ENCODE measurements at places on chromosomes 13 and 19. TPM values are rescaled to one million over a fixed set of nuclear protein-coding genes. Genes with fewer than 3 reads are reported as not detected.
A peak's percentile ranks its signal among the peaks of the same experiment; 100 is the strongest.

GRCh38 chr13:47893527-47893926, 107.5 kb downstream of the SUCLA2 start:
- H3K27ac ChIP-seq: peak overlapping the region; percentile 22
- H3K4me3 ChIP-seq: no peak overlapping the region
- no peaks in the 10 kb centered on the region for H3K27me3 ChIP-seq
- no peak for DNase-seq
- no peaks in the 10 kb centered on the region for H3K36me3 ChIP-seq
- peaks cover 8% of the 10 kb centered on the region for H3K4me1 ChIP-seq

GRCh38 chr19:44752816-44753625, 4.5 kb downstream of the BCL3 start:
- peak overlapping the region; percentile 88 for H3K27ac ChIP-seq
- peaks cover 40% of the 10 kb centered on the region for H3K36me3 ChIP-seq
- no peaks in the 10 kb centered on the region for H3K27me3 ChIP-seq

GRCh38 chr13:23636360-23636759, 66.1 kb downstream of the TNFRSF19 start:
- H3K4me1 ChIP-seq: no peaks in the 10 kb centered on the region
- no peak overlapping the region for H3K27ac ChIP-seq
- no peak for DNase-seq
- no peaks in the 10 kb centered on the region for H3K36me3 ChIP-seq

GRCh38 chr13:93023929-93024328, 202.7 kb upstream of the GPC6 start:
- no peak overlapping the region for H3K27ac ChIP-seq
- no peak overlapping the region for H3K4me3 ChIP-seq
- no peaks in the 10 kb centered on the region for H3K27me3 ChIP-seq

- no peaks in the 10 kb centered on the region for H3K27me3 ChIP-seq
- H3K36me3 ChIP-seq: no peaks in the 10 kb centered on the region
- H3K4me3 ChIP-seq: no peak overlapping the region
- no peak for DNase-seq
- H3K27ac ChIP-seq: peak overlapping the region; percentile 6
- H3K4me1 ChIP-seq: no peaks in the 10 kb centered on the region
These were observed 35.2 kb downstream of the SPRY2 start for GRCh38 chr13:80305737-80306136.

DNA sequence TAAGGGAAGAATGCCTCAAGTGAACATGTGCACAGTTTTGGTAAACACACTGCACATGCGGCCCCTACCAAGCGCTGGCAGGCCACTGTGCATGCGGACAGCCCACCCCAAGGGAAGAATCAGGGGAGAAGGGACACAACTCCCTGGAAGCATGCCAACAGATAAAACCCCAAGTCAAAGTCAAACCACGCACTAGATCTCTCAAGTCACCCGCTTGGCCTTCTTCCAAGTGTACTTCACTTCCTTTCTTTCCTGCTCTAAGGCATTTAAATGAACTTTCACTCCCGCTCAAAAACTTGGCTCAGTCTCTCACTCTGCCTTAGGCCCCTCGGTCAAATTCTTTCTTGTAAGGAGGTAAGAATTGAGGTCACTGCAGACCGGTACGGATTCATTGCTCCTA, 4.6 kb upstream of the RFXAP start:
- H3K4me1 ChIP-seq: peaks cover 16% of the 10 kb centered on the region
- H3K27ac ChIP-seq: no peak overlapping the region
- peaks cover 38% of the 10 kb centered on the region for H3K27me3 ChIP-seq

DNA sequence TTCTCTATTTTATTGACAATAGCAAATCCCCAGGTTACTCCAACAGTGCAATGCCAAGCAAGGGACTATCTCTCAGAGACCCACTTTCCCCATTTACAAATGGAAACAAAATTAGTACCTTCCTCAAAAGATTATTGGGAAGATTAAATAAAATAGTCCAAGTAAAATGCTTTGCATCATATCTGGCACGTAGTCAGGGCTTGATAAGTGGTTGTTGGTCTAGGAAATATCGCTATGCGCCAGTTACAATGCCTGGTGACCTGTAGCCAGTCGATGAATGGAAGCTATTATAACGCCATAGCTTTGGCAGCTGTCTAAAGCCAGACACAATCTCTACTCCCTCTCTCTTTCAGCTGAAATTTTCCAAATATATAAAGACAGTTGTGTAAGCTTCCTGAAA, 220.3 kb downstream of the RAP2A start:
- H3K27me3 ChIP-seq: no peaks in the 10 kb centered on the region
- no peaks in the 10 kb centered on the region for H3K36me3 ChIP-seq
- H3K27ac ChIP-seq: no peak overlapping the region
- no peaks in the 10 kb centered on the region for H3K4me1 ChIP-seq

GRCh38 chr13:99386911-99387788, 80.0 kb upstream of the GPR183 start:
- peaks cover 13% of the 10 kb centered on the region for H3K36me3 ChIP-seq
- H3K4me1 ChIP-seq: peaks cover 65% of the 10 kb centered on the region
- H3K4me3 ChIP-seq: peak overlapping the region; percentile 29
- H3K27me3 ChIP-seq: no peaks in the 10 kb centered on the region
- peak overlapping the region; percentile 86 for H3K27ac ChIP-seq

- no peak overlapping the region for H3K27ac ChIP-seq
- DNase-seq: no peak
- no peaks in the 10 kb centered on the region for H3K27me3 ChIP-seq
- peaks cover 3% of the 10 kb centered on the region for H3K36me3 ChIP-seq
- peaks cover 35% of the 10 kb centered on the region for H3K4me1 ChIP-seq
These were observed 31.4 kb downstream of the ZDHHC20 start for GRCh38 chr13:21427741-21428140.

- H3K27ac ChIP-seq: no peak overlapping the region
- H3K36me3 ChIP-seq: no peaks in the 10 kb centered on the region
- H3K27me3 ChIP-seq: no peaks in the 10 kb centered on the region
- no peaks in the 10 kb centered on the region for H3K4me1 ChIP-seq
- H3K4me3 ChIP-seq: no peak overlapping the region
These were observed 451.7 kb downstream of the EFNB2 start for GRCh38 chr13:106083620-106084350.

GRCh38 chr13:35903075-35903474, 228.1 kb downstream of the DCLK1 start:
- no peaks in the 10 kb centered on the region for H3K27me3 ChIP-seq
- no peaks in the 10 kb centered on the region for H3K4me1 ChIP-seq
- H3K36me3 ChIP-seq: no peaks in the 10 kb centered on the region
- DNase-seq: no peak

GRCh38 chr13:20232556-20233277, 598 bp upstream of the GJB6 start:
- DNase-seq: no peak
- H3K36me3 ChIP-seq: no peaks in the 10 kb centered on the region
- H3K4me1 ChIP-seq: peaks cover 11% of the 10 kb centered on the region
- no peak overlapping the region for H3K27ac ChIP-seq
- peak overlapping the region; percentile 51 for H3K4me3 ChIP-seq

DNA sequence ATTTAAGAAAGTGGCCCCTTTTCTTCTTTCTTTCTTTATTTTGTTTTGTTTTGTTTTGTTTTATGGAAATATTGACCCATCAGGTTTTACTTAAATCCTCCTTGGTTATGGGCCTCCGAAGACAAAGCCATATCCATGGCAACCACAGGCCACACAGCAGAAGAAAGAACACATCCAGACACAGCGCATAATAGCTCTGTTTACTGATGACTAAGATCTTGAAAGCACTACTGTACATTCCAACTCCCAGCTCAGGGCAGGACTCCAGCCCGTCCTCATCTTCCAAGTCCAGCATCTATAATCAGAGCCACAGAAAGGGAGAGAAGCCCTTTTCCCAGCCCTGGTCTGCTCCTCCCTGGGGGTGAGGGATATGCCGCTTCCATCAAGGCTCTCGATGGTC, 84.3 kb downstream of the NUFIP1 start:
- DNase-seq: no peak
- H3K27me3 ChIP-seq: peaks cover 16% of the 10 kb centered on the region
- no peak overlapping the region for H3K27ac ChIP-seq

GRCh38 chr13:79829880-79830279, 348.9 kb downstream of the NDFIP2 start:
- no peak overlapping the region for H3K27ac ChIP-seq
- H3K27me3 ChIP-seq: no peaks in the 10 kb centered on the region
- H3K4me3 ChIP-seq: no peak overlapping the region
- no peaks in the 10 kb centered on the region for H3K36me3 ChIP-seq

DNA sequence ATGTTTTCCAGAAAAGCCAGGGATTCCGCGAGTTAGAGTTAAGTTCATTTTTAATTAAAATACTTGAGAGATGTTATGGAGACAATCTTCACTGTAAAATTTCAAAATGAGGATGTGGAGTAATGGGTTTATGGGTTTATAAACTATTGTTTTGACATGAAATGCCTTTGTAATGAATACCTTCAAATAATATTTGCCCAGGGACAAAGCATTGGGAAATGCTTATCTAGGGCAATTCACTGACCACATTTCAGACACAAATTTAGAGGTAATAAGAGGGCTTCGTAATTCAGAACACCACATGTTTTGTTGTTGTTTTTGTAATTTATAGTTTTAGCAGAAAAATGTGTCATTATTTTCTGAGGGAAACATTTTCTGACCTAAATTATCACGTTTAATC, 241.1 kb upstream of the ATXN8OS start:
- H3K4me1 ChIP-seq: no peaks in the 10 kb centered on the region
- H3K27me3 ChIP-seq: no peaks in the 10 kb centered on the region
- H3K4me3 ChIP-seq: no peak overlapping the region

GRCh38 chr19:8663920-8664670, 33.7 kb downstream of the NFILZ start:
- H3K27me3 ChIP-seq: no peaks in the 10 kb centered on the region
- H3K36me3 ChIP-seq: no peaks in the 10 kb centered on the region
- peaks cover 34% of the 10 kb centered on the region for H3K4me1 ChIP-seq
- no peak overlapping the region for H3K27ac ChIP-seq
- peak overlapping the region; percentile 35 for H3K4me3 ChIP-seq

DNA sequence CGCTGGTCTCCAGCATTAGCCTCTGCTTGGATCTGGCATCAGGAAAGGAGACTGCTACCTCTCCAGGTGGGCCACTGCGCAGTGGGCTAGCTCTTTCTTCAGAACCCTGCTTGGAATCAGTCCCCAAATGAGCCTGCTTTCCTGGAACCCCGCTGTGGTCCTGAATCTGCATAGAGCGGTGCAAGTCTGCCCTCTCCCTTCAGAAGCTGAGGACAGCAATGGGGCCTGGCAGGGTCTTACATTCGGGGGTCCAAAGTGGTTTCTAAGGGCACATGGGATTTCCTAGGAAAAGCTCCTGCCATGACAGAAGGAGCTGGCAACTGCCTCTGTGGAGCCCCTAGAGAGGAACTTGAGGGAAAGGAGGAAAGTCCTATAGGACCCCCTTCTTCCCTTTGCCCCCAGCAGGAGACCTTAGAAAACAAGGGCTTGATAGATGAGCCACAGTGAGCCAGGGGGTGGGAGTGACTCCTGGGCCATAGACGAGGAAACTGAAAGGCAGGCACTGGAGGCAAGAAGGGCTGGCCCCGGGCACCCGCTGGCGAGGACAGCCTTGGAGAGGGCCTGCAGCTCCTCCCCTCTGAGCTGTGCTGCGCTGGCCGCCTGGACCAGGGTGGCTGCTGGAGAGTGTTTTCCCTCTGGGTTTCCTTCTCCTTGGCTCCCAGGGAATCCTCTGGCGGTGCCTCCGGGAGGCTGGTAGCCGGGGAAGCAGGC, 1.4 kb upstream of the VSTM2B start:
- H3K27ac ChIP-seq: no peak overlapping the region
- H3K36me3 ChIP-seq: peaks cover 1% of the 10 kb centered on the region
- DNase-seq: peak; percentile 3
- peaks cover 71% of the 10 kb centered on the region for H3K27me3 ChIP-seq
- H3K4me3 ChIP-seq: peak overlapping the region; percentile 76

- H3K36me3 ChIP-seq: no peaks in the 10 kb centered on the region
- no peak within 1 kb of the TSS for H3K4me3 ChIP-seq
- no peaks in the 10 kb centered on the region for H3K4me1 ChIP-seq
- DNase-seq: no peak
- H3K27me3 ChIP-seq: peaks cover 29% of the 10 kb centered on the region
These were observed at the start of gene ELSPBP1 for GRCh38 chr19:47994209-47994802. Gene ELSPBP1, plus strand, starts transcription at chr19:47994632. Its CDS starts 14,036 bp downstream, at chr19:48008668.

DNA sequence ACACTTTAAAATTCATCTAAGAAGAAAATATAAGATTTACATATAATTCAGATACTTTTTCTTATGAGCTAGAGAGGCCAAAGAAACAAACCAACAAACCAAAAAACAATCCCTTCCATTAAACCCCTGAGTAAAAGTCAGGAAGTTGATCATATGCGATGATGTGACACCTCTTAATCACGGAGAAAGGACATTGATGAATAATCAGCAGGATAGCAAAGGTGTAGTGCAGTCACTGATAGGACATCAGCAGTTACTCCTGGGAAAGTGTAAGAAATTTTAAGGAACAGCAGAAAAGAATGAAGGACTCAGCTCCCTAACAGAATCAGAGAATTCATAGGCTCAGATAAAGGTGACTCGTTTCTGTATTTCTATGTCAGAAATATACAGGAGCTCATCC, 202.4 kb upstream of the EDNRB start:
- no peak for DNase-seq
- no peaks in the 10 kb centered on the region for H3K36me3 ChIP-seq
- H3K4me3 ChIP-seq: no peak overlapping the region
- H3K4me1 ChIP-seq: peaks cover 12% of the 10 kb centered on the region
- peaks cover 30% of the 10 kb centered on the region for H3K27me3 ChIP-seq
- H3K27ac ChIP-seq: no peak overlapping the region

DNA sequence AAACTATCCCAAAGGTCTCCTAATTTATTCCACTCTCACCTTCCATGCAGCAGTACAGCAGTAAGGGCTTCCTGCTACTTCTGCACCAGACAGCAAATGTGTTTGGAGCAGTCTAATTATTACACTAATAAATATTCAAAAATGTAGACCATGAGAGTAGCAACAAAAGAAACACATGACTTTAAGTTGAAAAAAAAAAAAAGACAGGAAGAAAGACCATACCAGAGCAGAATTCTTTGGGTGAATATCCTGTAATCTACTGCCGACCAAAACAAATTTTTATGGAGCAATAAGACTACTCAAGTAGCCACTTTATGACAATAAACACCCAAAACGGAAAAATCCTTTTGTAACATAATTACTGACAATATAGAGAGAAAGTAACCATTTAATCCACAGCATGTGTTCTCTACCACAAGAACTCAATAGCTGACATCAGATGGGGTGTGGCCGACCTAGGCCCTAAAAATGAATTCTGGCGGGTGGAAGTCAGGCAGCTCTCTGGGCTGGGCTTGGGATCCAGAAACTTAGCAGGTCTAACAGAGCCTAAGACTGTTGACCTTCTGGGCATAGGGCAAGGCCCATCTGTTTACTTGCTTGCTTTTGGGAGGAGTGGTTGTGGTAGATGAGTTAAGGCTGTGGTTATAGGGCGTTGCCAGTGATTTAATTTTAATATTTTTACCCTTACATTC, 4.6 kb downstream of the KLF12 start:
- H3K27ac ChIP-seq: peak overlapping the region; percentile 89
- H3K4me1 ChIP-seq: peaks cover 67% of the 10 kb centered on the region
- H3K36me3 ChIP-seq: peaks cover 9% of the 10 kb centered on the region

GRCh38 chr19:42155796-42156195, 23.6 kb upstream of the POU2F2 start:
- H3K27me3 ChIP-seq: peaks cover 16% of the 10 kb centered on the region
- no peak overlapping the region for H3K4me3 ChIP-seq
- H3K4me1 ChIP-seq: peaks cover 15% of the 10 kb centered on the region
- no peak for DNase-seq

GRCh38 chr13:113903912-113904311, 40.0 kb upstream of the GAS6 start:
- no peak overlapping the region for H3K27ac ChIP-seq
- no peak overlapping the region for H3K4me3 ChIP-seq
- DNase-seq: no peak
- H3K4me1 ChIP-seq: no peaks in the 10 kb centered on the region

GRCh38 chr19:43362179-43362578, 8.7 kb downstream of the CD177 start:
- no peaks in the 10 kb centered on the region for H3K36me3 ChIP-seq
- H3K4me1 ChIP-seq: no peaks in the 10 kb centered on the region
- no peaks in the 10 kb centered on the region for H3K27me3 ChIP-seq

ITGBL1 gene
- not detected for total RNA-seq

MAST3 gene
- total RNA-seq: 23.2 TPM

ACP7 gene
- total RNA-seq: not detected

WASF3 gene
- total RNA-seq: 0.14 TPM

ZNF541 gene
- 0.96 TPM for total RNA-seq
